ENCODE measurements at places on chromosomes 2 and 18.

- no peak for DNase-seq
Observed at GRCh38 chr18:62282188-62282629, 42.9 kb upstream of the TNFRSF11A start.

GRCh38 chr2:179898873-179899272, 37.5 kb upstream of the ZNF385B start:
- DNase-seq, result no peak

DNA sequence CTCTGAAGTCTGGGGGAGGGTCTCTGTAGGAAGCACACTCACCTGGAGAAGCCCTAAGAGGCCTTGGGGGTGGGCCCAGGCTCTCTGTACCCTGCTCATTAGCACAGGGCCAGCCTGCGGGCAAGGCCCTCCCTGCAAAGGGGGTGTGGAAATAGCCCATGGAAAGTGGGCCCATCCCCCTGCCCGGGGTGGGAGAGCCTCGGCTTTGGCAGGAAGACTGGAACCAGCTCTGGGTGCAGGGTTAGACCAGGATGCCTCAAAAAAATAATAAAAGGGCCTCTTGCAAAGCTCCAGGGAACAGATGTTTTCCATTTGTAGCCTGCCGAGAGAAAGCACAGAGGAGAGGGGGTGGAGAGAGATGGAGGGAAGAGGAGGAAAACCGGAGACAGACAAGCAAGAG, 98.7 kb downstream of the STPG4 start:
- DNase-seq, result no peak

DNA sequence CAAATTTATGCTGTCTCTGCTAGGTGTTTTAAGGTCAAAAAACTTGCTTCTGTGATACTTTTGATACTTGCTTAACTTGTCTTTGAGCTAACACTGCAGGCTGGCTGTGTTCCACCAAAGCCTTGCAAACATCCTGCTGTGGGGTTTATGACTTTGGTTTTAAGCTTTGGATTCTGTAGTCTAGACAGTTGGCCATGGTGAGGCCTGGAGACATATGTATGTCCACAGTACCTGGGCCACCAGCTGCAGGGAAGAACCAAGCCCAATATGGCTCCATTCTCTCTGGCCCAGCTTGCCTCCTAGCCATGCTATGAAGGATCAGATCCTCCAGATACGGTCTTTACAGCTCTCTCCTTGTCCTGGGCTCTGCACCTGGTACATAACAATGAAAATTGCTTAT, 113.9 kb downstream of the INO80D start:
- no peak for DNase-seq

- no peak for DNase-seq
Observed at GRCh38 chr2:219679041-219679440, 51.6 kb downstream of the SLC4A3 start.

- no peak for DNase-seq
Observed at GRCh38 chr2:128442053-128442751, 123.5 kb upstream of the HS6ST1 start.

GRCh38 chr18:37544217-37544616, 21.4 kb downstream of the CELF4 start:
- DNase-seq, result no peak

GRCh38 chr2:214902286-214902685, 92.8 kb upstream of the BARD1 start:
- DNase-seq, result no peak

DNA sequence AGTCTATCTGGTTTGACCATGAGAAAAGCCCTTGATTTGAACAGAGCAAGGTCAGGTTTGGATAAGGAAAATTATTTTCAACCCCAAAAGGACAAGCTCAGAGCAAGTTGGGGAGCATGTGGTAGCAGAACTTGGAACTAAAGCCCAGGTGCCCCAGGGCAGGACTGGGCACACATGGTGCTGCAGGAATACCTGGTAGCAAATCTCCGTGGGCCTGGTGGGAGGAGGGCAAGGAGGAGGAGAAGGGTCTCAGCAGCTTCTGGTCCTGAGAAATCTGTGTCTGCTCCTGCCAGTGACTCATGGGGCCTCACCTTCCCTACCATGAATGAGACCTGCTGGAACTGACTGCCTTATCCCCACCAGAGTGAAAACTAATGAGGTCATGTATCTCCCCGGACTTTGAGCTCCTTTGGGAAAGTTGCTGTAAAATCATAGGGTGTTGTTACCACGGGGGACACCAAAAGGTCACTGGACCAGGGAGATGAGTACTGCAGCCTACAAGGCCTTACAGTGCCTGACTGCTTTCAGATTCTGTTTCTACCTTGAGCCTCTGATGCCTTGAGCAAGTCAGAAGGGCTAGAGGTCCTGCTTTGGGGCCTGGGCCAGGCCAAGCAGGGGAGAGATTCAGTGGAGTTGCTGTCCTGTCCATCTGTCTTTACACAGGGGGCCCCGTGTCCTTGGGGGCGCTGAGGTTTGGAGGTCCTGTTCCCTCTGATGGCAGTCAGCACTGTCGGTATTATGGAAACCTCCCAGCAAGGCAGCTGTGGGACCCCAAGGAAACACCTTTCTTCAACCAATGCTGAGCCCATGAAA, 304.0 kb downstream of the MYCN start:
- no peak for DNase-seq

- DNase-seq, result no peak
Observed at GRCh38 chr2:181105562-181105961, 125.2 kb downstream of the UBE2E3 start.

DNA sequence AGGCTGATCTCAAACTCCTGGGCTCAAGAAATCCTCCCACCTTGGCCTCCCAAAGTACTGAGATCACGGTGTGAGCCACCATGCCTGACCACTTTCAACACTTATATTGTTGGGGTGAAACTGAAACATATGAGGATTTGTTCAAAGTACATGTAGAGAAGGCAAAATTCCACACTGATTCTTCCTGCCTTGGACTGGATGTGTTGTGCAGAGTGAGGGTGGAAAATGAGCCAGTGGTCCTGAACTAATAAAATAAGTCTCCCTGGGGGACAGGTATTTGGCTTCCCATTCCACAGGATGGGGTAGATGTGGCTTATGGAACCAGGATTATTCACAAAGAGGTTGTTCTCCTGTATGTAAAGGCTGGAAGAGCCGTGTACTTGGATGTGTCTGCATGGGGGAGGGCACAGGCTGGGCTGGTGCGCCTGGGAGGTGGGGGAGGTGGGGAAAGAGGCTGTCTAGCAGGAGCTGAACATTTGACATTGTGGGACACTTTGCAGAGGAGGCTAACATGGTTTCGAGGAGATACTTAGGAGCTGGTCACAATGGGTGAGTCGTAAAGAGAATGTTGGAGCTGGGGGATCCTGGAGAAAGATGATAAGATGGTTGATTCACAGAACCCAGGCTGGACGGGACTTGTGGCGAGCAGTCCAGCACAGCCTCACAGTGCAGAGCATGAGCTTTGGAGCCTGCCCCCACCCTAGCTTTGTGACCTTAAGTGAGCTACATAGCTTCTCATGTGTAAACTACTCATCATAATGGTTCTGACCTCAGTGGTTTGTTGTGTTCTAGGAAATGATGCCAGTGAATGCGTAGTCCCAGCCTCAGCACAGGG, at the start of gene TXNDC2:
TSS of gene TXNDC2 (plus strand) at position 804 of the 835 bp plus-strand sequence. CDS start 708 bp downstream, outside the sequence.
- DNase-seq, result no peak

DNA sequence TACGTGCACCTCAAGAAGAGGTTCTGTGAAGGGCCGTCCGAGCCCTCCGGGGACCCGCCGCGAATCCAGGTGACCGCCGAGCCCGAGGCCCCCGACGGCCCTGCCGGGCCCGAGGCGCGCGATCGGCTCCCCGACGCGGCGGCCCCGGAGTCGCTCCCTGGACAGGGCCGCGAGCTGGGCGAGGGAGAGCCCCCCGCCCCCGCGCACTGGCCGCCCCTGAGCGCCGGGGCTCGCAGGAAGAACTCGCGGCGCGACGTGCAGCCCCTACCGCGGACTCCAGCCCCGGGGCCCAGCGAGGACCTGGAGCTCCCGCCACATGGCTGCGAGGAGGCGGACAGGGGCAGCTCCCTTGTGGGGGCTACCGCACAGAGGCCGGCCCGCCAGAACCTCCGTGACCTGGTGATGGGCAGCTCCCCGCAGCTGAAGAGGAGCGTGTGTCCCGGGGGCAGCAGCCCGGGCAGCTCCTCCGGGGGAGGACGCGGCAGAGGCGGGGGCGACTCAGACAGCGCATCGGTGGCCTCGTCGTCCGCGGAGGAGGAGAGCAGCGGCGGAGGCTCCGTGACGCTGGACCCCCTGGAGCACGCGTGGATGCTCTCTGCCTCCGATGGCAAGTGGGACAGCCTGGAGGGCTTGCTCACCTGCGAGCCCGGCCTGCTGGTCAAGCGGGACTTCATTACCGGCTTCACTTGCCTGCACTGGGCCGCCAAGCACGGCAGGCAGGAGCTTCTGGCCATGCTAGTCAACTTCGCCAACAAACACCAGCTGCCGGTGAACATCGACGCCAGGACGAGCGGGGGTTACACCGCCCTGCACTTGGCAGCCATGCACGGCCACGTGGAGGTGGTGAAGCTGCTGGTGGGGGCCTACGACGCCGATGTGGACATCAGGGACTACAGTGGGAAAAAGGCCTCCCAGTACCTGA, 812 bp downstream of the SOWAHC start:
- no peak for DNase-seq

DNA sequence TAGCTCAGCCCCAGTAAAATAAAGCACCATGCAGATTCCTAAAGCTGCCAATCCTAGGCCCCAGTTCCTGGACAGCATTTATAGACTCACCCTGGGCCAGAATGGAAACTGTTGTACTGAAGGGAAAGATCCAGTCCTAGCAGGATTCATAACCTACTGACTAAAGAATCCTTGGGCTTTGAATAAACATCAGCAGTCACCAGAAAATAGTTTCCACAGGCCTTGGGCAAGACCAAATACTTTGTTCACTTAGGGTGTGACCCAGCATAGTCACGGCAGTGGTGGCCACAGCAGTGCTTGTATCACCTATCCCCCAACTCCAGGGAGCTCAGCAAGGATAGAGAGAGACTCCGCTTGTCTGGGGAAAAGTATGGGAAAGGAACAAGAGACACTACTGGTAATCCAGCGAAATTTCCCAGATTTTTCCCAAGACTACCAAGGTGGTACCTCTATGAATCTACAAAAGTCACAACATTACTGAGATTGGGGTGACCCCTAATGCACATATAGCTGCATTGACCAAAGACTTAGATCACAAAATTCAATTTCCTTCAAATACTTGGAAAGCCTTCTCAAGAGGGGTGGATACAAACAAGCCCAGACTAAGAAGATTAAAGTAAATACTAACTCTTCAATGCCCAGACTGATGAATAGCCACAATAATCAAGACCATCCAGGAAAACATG, 748.1 kb upstream of the LRATD1 start:
- no peak for DNase-seq

DNA sequence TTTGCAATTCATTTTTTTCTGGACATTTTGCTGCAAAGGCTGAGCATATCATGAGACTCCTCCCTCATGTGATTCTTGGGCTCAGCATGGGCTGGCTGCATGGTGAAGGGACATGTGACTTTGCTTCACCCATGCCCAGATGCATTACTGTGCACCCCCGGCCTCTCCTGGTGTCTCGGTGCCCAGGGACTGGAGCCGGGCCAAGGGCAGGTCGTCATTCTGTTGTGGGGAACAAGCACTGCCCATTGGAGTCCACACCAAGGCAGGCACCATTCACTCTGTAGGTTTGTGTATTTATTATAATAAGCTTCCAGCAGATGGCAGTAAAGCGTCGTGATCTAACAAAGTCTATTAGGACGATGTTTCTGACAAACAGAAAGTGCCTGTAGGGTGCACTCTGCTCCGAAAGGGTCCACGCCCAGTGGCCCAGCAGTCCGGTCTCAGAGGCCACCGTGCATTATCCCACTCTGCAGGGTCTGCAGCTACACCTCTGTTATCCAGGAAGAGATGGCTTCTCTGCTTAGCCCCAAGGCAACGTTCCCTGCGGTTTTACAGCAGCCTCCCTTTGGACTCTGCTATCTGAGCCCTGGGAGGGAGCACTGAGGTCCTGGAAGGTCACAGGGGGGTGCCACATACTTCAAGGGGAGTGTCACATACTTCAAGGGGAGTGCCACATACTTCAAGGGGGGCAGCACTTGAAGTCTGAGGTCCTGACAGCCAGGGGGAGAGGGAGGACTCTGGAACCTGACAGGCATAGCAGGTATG, 219.6 kb downstream of the TSN start:
- no peak for DNase-seq

- DNase-seq, result no peak
Observed at GRCh38 chr2:207163053-207163755, 2.5 kb downstream of the KLF7 start.

GRCh38 chr2:210046851-210047500, 44.5 kb downstream of the RPE start:
- no peak for DNase-seq

- DNase-seq, result no peak
Observed at GRCh38 chr2:165893556-165893955, 60.0 kb downstream of the TTC21B start.

GRCh38 chr2:156157670-156158069, 174.9 kb downstream of the NR4A2 start:
- no peak for DNase-seq

- no peak for DNase-seq
Observed at GRCh38 chr2:225207043-225207442, 164.8 kb upstream of the DOCK10 start.

GRCh38 chr2:160469164-160469563, 24.4 kb downstream of the RBMS1 start:
- no peak for DNase-seq

DNA sequence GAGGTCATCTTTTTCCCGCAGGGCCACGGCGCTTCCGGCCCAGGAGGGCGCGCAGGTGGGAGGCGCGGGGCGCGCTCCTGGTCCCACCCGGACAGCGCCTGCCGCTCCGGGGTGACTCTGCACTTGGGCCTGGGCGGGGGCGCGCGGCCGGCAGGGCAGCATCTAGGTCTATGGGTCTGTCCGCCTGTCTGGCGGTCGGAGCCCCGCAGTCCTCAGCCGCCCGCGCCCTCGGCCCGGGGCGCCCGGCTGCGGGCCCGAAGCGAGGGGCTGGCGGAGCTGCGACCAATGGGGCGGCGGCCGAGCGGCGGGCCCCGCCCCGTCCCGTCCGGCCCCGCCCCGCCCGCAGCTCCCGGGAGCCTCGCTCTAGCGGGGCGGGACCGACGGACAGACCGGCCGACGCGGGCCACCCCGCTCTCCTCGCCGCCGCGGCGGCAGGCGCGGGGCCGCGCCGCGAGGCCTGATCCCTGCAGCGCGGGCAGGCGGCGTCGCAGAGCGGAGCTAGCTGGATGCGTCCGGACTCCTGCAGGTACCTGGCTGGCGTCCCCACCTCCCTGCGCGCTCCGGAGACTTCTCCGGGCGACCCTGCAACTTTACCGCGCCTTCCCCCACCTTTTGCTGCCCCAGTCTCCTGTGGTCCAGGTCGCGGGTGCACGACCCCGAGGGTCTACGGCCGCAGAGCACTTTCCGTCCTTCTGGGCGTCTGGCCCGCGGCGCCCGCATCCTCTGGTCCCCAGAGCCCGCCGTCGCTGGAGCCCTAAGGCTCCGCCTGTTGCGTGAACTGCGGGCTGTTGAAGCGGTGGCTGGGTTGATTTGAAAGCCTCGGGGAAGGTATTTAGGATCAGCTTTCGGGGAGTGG, at the start of gene KCNS3:
TSS of gene KCNS3 (plus strand) at position 387 of the 856 bp plus-strand sequence. CDS start 52,342 bp downstream, outside the sequence.
- DNase-seq, result no peak
